Naive thymus-derived CD4-positive, alpha-beta T cell (primary cell): ENCODE measurements at places on chromosomes 12 and 14.

- no peak for DNase-seq
These were observed 275.1 kb downstream of the NRXN3 start for GRCh38 chr14:78445275-78445674.

- no peak for DNase-seq
These were observed 4.5 kb upstream of the OAS2 start for GRCh38 chr12:112973818-112974231.

GRCh38 chr14:33879684-33880286, 71.1 kb downstream of the EGLN3 start:
- DNase-seq, result no peak

- no peak for DNase-seq
These were observed 8.7 kb downstream of the ITGA7 start for GRCh38 chr12:55698965-55699364.
